Activated CD4-positive, alpha-beta T cell treated with anti-CD3 and anti-CD28 coated beads for 1 hour (primary cell): ENCODE measurements at places on chromosomes 16 and 17.
A peak's percentile ranks its signal among the peaks of the same experiment; 100 is the strongest.

GRCh38 chr16:75265911-75266701 is 14.7 kb upstream of the BCAR1 start:
- no peak for DNase-seq

- DNase-seq = peak; percentile 61
Measured at GRCh38 chr17:28763804-28764266, 20.0 kb downstream of the TRAF4 start.

- no peak for DNase-seq
Measured at GRCh38 chr16:84832488-84833143, 12.8 kb downstream of the CRISPLD2 start.

GRCh38 chr17:49910094-49910857 is 58.7 kb upstream of the DLX4 start:
- DNase-seq = no peak

DNA sequence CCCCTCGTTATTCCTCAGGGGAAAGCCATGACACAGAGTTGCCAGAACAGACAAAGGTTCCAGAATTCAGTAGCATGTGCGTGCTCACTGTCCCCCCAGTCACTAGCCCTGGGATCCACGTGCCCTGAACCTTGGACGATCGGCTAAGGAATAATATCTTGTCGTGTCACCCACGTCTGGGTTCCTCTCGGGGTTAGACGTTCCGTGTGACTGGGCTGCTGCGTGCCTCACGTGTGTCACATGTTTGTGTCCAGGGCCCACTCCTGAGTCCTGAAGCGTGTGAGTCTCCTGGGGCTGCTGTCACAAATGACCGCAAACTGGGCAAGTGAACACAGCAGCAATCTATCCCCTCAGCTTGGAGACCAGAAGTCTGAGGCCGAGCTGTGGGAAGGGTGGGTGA is 12.4 kb upstream of the ZNF469 start:
- DNase-seq = no peak

DNA sequence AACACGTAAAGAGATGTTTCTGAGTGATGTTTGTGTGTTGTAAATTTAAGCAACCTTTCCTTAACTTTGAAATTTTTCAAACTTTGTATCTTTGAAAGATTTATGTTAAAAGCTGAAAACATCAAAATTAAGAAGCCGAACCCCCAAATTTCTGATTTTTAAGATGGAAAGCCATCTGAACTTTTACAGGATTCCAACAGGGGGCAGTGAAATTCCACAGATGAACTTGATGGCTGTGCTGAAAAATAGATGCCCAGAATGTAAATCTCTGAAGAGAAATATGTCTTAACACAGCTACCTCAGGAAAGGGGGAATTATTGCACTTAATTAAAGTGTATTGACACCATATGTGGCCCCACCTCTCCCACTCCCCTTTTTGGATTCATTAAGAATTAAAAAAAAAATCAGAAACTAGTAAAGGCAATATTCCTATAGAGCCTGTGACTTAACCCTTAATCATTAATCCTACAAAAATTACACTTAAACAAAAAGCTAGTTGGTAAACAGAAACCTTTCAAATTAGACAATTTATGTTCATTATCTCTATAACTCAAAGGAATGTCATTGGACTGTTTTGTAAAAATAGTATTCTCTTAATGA is 597.9 kb downstream of the KCNJ2 start:
- no peak for DNase-seq
